Left renal pelvis (tissue), 4 donors: ENCODE measurements at places on chromosomes 6 and 20.

DNA sequence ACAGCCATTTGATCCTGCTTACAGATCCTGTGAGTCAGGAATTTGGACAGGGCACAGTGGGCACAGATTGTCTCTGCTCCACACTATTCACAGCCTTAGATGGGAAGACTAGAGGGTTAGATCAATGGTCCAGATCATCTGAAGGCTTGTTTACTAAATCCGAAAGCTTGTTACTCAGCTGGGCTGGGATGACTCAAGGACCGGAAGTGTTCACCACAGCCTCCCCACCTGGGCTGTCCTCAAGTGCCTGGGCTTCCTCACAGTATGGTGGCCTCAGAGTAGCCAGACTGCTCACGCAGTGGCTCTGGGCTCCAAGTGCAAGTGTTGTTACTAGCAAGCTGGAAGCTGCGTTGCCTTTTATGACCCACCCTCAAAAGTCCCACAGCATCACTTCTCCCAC lies 75.4 kb upstream of the INSM1 start:
- no peak for DNase-seq

DNA sequence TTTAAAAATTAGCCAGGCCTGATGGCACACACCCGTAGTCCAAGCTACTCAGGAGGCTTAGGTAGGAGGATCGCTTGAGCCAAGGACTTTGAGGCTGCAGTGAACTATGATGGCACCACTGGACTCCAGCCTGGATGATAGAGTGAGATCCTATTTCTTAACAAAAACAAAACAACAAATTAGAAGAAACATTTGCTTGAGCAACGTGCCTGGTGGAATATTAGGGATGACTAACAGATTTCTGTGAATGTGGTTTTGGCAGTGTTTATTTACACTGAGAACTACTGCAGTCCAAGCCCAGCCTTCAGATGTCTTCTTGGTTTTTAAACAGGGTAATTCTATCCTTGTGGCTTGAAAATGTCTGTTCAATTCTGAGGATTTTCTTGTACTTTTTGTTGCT lies 9.2 kb downstream of the PPP1R3G start:
- no peak for DNase-seq

- DNase-seq = no peak
Observed at GRCh38 chr6:133396233-133396983, 155.3 kb downstream of the EYA4 start.

DNA sequence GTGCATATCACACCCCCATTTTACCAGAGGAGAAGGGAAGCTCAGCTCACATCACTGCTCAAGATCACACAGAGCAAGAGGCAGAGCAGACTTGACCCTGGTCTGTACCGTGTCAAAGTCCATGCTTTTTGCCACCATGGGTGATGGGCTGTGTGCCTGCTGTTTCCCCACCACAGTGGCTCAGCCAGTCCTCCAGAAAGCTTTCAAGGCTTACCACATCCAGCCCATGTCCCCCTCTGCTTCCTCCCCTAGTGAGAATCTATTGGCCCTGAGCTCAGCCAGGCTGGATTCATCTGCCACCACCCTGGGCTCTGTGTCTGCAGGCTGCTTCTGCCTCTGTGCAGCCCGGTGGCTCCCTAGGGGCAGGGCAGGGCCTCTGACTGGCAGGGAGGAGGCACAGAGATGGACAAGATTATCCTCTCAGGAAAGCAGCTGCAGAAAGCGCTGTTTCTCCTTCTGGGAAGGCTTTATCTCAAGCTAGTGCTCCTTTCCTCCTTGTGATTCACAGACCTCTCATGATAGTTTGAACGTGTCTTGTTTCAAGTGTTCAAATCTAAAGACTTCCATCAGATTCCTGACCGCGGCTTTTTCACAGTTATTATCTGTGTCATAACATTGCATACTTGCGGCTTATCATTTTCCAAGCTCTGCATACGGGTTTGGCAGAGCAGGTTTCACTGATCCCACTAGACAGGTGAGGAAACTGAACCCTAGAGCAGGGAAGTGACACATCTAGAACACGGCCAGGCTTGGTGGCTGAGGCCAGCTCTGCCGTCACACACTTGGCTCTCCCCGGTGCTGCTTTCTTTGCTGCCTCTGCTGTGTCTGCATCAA lies 37.4 kb downstream of the VEGFA start:
- no peak for DNase-seq

DNA sequence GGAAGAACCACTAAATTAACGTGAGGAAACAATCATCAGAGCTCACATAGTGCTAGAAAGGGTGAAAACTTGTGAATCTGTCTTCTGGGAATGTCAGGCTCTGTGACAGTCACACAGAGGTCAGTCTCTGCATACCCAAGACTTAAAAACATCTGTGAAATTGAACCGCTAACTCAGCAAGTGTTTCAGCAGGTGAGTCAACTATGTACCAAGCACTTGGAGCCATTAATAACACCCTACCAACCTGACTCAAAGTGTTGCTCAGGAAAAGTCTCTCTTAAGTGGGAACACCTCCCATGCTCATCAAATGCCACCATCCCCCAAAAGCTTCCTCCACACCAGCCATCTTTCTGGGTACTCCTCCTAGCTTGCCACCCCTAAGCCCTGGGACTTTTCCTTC lies 92.3 kb upstream of the CARMIL1 start:
- DNase-seq = no peak

- no peak for DNase-seq
Observed at GRCh38 chr20:17916433-17916891, 52.1 kb downstream of the SNX5 start.

- DNase-seq = no peak
Observed at GRCh38 chr6:156961282-156961892, 184.2 kb downstream of the ARID1B start.

GRCh38 chr20:5513975-5514516 lies 197.3 kb upstream of the PROKR2 start:
- no peak for DNase-seq

DNA sequence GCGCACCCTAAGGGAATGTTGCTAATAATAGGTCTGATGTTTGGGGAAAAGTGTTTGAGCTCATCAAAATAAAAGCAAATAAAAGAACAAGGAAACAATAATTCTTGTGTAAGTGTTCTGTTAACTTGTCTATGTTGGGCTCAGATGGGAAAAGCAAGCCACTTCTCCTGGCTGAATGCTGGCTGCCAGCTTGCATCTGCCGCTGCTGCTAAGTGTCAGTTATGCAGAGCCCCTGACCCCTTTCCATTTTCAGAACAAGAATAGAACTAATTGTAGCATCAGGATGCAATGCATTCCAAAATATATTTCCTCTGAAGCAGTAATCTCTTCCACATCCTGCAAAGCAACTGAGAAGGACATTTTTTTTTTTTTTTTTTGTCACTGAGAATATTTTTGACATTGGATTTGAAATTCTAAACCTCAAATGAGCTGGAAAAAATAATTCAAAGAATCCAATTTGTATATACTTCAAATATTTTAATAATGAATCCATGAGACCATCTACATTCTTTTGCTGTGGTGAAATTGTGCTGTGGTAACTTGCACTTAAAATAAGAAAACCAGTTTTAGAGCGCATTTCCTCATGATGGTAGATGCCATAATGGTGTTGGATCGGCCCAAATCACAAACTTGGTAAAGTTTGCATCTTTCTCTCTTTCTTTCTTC lies 43.9 kb upstream of the DEK start:
- DNase-seq = no peak

DNA sequence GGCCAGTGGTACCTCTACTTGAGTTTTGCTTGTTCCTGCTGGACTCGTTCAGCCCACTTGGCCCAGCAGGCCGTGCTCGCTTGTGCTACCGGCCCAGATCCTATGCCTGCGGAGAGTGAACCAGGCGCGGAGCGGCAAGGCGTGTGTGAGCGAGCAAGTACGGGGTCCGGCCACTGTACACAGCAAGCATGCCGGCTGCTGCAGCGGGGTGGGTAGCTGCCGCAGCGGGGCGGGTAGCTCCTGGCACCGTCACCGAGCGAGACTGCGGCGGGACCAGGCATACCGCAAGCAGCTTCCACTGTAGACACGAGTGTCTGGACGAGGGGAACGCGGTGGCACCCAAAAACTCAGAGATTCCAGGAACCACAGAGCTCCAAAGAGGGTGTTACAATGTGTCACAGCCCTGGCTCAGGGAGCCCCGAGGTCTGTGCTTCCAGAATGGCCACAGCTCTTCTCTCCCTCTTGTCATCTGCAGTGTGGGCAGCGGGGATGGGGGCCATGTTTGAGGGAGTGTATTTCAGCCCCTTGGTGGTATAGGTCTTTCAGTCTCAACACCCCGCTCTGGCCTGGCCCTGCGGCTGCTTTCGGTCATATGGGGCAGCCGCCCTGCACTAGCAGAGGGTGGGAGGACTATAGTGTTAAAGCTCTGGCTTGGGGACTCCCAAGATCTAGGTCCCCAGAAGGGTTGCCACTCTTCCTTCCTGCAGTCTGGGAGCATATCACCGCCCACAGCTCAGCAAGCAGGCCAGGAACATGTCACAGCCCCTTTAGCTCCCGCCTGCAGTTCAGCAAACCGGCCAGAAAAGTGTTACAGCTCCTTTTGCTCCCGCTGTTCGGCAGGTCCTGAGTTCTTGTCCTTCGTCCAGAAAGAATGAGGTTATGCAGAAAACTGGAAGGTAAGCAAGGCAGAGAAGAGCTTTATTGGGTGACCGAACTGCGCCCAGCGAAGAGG lies 6.1 kb upstream of the RWDD1 start:
- DNase-seq = no peak

DNA sequence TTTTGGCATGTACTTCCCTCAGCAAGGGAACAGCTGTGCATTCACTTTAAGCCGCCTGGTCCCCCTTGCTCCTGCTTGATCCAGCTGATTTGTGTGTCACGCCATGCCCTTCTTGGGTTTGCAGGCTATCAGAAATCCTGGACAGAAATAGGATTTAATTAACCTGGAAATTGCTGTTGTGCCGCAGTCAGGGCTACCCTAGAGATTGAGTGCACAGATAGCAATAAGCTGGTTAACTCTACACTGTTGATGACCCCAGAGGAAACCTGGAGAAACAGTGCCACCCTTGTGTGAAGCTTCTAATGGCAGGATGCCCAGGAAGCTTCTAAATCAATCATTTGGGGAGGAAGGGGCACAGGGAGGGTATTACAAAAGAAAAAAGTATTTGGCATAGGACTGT lies 199.0 kb downstream of the JARID2 start:
- no peak for DNase-seq
